ENCODE measurements at places on chromosomes 11 and 22. TPM values are rescaled to one million over a fixed set of nuclear protein-coding genes. Genes with fewer than 3 reads are reported as not detected.

DNA sequence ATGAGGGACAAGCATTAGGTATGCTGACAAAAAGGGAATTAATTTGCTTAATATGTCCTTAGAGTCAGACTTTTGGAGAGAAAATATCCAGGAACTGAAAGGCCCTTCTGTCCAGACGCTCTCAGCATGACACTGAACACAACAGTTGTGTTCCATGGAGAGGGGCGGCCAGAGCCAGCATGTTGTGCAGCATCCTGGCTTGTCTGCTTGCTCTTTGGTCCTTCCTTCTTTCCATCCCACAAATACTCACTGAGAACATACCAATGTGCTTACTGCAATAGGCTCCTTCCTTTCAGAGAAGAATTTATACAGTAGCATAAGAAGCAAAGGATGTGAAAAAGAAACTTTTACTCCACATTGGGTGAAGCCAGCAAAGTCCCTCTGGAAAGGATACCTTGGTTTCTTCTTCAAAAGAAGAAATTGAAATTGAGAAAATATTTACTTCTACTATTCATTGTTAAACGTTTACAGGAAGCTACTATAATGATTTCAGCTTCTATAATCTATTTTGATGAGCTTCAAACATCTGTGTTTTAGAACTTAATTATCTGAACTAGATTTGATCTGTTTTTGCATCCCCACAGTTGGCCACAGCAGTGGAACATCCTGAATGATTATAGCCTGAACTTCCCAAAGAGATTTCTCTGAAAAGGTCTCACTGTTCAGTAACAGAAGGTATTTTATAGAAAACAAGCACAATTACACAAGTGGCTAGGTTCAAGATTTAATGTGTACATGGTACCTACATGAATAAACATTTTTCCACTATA lies 304.1 kb upstream of the PITPNB start:
- DNase-seq = peak; percentile 49

DNA sequence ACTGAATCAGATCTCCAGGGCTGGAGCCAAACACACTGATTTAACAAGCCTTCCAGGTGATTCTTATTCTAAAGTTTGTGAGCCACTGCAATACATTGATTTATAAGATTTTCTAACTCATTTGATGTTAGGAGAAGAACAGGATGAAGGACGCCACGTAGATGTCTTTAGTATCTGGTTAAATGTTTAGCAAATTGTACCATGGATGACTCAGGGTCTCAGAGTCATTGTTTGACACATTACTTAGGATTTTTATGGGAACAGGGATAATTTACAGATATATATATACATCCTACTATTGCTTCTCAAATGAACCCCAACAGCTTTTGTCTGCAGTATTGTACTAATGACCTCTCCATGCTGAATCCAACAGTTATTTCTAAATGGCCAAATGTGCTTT lies 143.1 kb upstream of the DDI1 start:
- DNase-seq = no peak

DNA sequence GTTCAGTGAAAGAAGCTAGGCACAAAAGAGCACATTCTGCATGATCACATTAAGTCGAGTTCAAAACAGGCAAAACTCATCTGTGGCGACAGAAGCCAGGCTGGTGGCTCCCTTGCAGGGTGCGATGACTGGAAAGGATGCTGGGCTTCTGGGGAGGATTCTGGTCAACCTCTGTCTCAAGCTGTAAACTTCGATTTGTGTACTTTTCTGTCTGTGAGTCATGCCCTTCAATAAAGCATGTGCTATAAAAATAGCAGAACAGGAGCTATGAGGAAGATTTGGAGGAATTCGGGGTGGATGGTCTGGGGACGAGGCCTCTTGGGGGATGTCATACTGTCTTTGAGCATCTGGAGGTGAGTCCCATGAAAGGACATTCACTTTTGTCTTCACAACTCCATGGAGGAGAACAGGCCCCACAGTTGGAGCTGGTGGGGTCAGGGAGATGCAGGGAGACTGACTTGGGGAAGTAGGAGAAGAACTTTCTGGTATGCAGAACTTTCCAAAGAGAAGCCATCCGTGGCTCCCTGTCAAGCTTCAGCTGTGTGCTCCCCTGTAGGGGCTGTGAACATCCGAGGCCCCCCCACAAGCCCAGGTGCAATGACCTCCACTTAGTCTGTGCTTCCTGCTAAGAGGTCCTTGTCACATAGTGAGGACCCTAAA lies 77.8 kb upstream of the LINC01488 start:
- no peak for DNase-seq

GRCh38 chr11:117966908-117967307 lies 19.3 kb upstream of the IL10RA start:
- no peak for DNase-seq

Gene C11orf65
- total RNA-seq = 1.6 TPM

Measured in fibroblast of the aortic adventitia (primary cell).